ENCODE measurements at places on chromosomes 7 and 10. TPM values are rescaled to one million over a fixed set of nuclear protein-coding genes. Genes with fewer than 3 reads are reported as not detected.
A peak's percentile ranks its signal among the peaks of the same experiment; 100 is the strongest.

DNA sequence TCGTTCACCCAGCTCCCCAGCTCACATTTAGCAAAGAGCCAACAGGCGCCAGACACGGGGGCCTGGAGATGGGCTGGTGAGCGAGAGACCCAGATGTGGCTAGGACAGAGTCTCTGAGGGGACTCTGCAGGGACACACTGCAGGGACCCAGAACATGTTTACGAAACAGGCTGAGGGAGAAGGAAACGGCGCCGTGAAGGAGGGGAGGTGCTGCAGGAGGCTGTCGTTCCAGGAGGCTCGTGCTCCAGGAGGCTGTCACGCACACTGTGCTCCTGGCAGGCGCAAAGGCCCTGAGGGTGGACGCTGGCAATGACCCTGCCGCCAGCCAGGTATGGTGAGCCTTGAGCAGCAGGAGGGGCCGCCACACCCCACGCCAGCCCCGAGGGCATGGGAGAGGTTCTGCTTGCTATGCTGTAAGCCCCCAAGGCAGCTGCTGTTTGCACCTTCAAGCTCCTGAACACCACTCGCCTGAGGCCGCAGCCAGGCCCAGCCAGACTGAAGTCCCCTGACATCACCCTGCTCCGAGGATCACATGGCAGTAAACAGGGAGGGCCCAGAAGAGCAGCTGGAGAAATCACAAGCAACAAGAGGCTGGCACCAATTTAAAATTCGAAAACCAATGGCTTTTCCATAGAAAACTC is 27.3 kb downstream of the ADAP1 start:
- DNase-seq: no peak

GRCh38 chr7:155762655-155763054 is 49.6 kb downstream of the SHH start:
- no peak for DNase-seq

The STAMBPL1 gene
- total RNA-seq: 7.4 TPM

GRCh38 chr7:51300762-51301674 is 15.6 kb downstream of the COBL start:
- no peak for DNase-seq

DNA sequence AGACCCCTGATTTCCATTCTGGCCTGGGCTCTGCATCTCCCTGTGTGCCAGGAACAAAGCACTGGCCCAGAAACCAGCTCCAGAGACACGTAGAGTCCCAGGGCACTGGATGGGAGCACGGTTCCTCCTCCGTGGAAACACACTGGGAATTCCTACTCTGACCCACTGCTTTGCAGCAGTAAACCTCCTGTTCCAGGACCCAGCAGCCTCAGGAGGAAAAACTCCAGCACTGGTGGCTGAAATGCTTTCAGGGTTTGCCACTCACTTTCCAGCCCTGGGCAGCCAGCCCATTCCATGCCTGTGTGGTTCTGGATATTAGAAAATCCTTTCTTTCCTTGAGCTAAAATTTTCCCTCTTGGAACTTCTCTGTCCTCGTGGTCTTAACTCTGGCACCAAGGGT is 58.0 kb downstream of the FAM171A1 start:
- DNase-seq: peak; percentile 33

Data from lung (tissue), 17 donors.